ENCODE measurements at places on chromosomes 3 and 15.

- no peak for DNase-seq
These were observed 16.5 kb downstream of the DUSP7 start for GRCh38 chr3:52039846-52040245.

GRCh38 chr3:3071136-3071535 is 39.0 kb downstream of the IL5RA start:
- no peak for DNase-seq

DNA sequence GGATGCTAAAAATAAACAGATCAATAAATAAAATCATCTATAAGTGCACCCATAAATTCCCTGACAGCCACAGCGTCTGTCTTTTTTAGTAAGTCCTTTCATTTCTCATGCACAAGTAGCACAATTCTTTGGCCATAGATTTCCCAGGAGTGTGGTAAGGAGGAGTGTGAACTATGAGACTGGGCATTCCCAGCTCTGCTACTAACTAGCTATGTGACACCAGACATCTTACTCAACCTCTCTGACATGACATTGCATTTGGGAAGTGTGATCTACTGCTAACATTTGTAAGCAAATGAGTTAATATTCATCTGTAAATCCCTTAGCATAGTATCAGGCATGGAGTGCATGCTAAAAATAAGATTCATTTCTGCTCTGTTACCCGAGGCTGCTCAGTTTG is 301.7 kb downstream of the NTRK3 start:
- no peak for DNase-seq

- no peak for DNase-seq
These were observed 227.7 kb downstream of the TLE3 start for GRCh38 chr15:69869881-69870505.
